Foreskin fibroblast (primary cell): ENCODE measurements at places on chromosomes 5 and 9.

DNA sequence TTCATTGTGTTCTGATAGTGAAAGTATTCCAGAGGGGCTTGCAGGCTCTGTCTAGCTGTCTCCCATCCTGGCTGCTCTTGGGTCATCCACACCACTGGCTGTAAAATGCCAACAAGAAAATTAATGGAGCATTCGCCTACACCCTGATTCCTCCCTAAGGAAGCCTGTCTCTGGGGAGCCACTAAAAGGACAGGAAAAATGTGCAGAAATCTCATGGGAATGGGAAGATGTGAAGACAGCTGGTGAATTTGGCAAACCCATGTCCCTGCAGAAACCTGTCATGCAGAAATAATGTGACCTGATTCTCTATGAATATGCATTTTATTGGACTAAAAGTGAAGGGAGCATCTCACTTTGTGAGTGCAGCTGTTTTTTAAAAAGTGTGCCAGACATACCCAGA, 265.6 kb downstream of the TUSC1 start:
- no peak for DNase-seq

- DNase-seq = peak; percentile 36
These were observed 711 bp downstream of the PGGT1B start for GRCh38 chr5:115262011-115262320.

- DNase-seq = no peak
These were observed 17.4 kb downstream of the CDH9 start for GRCh38 chr5:27020973-27021372.

DNA sequence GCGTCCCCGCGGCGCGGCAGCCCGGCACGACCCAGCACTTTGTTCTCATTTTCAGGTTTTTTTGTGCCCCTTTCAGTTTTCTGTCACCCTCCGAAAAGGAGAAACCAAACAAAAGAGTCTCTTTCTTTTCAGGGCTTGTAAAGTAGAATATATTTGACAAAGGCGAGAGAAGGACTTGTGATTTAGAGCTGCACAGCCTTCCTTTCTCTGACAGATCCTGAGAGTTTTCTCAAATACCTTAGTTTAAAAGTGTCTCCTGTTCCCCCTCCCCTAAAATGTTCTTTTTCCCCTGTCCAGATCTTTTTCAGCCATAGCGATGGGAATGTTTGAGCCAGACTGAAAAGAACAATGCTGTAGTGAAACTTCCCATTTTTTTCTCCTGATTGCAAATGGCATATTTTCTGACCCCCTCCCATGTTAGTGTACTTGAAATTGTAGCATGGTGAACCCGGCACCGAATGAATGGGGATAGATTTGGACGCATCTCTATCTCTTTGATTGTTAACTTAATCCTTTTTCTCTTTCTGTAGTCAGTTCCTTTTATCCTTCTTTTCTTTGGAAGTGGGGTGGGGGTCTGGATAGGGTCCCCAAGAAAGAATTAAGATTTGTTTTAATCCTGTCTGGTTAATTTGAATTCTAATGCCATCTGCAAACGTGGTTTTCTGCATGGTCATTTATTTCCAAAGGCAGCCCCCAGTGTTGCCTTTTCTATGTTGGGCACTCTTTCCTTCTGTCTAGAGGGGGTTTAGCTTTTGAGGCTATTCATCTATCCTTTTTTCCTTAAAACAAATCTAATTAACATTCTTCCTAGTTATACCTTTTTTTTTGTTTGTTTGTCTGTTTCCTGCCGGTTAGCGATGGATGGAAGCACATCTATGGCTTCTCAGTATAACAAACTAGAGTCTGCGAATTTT, 2.2 kb downstream of the ZSWIM6 start:
- no peak for DNase-seq

GRCh38 chr5:123696921-123697341, 185.0 kb downstream of the CSNK1G3 start:
- DNase-seq = peak; percentile 60
